ENCODE measurements at places on chromosomes 12 and 14.

DNA sequence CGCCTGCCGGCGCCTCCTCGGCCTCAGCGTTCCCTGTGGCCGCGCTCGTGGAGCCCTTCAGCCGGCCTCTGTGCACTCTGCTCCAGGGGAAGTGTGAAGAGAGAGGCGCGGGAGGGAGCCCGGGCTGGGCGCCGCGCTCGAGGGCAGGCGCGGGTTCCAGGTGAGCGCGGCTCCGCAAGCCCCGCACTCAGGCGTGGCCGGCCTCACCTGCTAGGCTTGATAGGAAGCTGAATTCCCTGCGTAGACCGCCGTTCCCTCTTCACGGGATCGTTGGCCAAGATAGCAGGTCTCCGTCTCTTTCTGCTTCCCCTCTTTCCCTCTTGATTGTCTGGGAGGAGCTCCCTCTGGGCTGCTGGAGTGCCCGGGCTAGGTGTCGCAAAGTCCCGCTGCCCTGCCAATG lies 89.7 kb downstream of the ASCL4 start:
- DNase-seq, result no peak

DNA sequence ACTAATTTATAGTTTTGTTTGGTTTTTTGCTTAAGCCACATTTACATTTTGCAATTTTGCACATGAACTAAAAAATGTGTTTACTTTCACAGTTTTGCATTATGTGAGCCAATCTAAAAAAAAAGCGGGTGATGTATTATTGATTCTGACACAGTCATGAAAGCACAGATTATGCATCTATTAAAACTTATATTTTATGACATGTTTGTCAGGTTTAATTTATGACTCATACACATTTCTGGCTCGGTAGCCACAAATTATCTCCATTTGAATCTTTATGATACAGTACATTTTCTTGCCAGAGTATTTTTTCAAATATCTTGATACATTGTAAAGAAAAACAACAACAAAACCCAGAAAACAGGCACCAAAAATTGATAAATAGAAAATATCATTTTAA lies 280.4 kb upstream of the GRIP1 start:
- DNase-seq, result no peak

- DNase-seq, result no peak
These were observed 1.8 kb upstream of the DNAAF2 start for GRCh38 chr14:49636866-49637265.

GRCh38 chr12:21384261-21384660 lies 11.6 kb downstream of the IAPP start:
- no peak for DNase-seq

GRCh38 chr12:50562520-50563433 lies 58.0 kb downstream of the DIP2B start:
- no peak for DNase-seq

- DNase-seq, result no peak
These were observed 39.3 kb upstream of the SSTR1 start for GRCh38 chr14:38168416-38168815.

- no peak for DNase-seq
These were observed 26.5 kb upstream of the BCAT1 start for GRCh38 chr12:24975425-24975824.

DNA sequence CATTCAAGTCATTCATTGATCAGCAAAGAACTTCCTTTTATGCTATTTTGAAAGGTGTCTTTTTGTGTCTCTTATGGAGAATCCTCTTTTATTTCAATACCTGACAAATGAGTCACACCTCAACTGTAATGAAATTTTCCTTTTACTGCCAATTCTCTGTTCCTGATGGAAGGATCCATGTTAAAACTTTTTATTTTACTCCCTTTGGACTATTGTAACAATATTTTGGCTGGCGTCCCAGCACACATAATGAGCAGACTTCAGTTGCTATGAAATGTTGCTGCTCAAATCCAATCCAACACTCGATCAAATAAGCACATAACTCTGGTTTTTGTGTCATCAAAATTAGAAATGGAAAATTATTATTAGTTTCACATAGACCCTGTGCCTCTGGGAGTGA lies 21.9 kb upstream of the SLC15A5 start:
- DNase-seq, result no peak

GRCh38 chr12:121560392-121561008 lies 20.3 kb downstream of the KDM2B start:
- DNase-seq, result no peak

DNA sequence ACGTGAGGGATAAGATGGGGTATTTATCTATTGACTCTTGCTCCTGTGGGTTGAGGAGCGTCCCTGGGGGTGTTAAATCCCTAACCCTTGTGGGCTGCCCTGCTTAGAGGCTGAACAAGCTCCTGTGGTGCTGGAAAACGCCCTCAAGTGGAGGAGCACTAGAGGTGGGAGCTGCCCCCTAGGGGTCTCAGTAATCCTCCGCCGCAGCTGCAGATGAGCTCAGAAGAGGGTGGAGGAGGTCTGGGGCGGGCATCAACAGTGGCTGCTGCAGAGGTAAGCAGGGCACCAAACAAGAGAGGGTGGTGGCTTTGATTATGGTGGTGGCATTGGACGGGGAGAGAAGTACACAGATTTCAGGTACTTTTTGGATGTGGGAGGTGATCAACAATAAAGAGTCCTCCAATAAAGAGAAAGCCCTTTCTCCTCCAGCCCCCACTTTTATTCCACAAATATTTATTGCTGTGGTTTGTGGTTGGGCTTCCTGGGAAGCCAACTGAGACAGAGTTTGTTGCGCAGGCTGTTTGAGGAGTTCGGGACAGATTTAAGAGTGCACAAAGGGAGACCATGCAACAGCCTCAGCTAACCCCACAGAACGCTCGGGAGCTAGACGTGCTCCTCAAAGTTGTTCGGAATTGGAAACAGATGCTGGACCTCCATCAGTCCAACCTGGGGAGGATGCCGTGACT lies 179.9 kb downstream of the ADCK1 start:
- DNase-seq, result no peak

- DNase-seq, result no peak
These were observed 43.7 kb upstream of the HECTD1 start for GRCh38 chr14:31251028-31251958.

- no peak for DNase-seq
These were observed 31.3 kb downstream of the HECTD4 start for GRCh38 chr12:112350593-112351592.

DNA sequence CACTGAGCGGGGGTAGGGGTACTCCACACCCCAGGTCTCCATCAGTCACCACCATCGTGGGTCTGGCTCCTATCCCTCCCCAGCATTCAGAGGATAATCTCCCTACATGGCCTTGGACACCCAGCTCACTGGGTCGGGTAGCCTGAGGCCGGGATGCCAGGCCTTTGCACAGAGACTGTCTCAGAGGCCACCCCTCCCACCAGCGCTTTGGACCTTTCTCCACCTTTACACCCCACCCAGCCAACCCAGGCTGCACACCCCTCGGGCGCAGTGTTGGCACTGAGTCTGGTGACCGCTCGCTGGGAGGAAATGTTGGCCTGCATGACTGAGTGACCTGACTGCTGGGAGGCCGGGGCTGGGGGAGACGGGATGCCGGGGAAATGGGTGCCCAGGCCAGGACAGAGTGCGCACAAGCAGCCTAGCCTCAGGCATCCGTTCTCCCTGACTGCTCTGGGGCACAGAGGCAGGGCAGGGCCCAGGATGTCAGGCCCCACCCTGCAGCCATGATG lies 10.6 kb upstream of the LBHD2 start:
- no peak for DNase-seq

DNA sequence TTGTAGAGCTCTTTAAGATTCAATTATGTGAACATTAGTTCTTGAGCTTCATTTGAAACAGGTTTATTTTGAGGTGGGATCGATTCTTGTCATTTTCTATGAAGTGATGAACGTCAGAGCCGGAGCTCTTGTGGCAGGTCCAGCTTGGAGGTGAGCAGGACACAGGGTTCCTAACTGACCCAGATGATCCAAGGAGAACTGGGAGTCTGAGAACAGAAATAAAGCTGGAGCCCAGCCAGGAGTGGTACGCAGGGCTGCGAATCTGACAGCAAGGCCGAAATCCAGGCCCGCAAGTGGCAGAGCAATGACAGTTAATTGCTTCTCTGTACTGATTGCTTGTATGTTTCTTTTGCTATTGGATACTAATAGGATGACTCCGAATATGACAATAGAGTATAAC lies 46.5 kb downstream of the EML1 start:
- no peak for DNase-seq

GRCh38 chr12:49549735-49550692 lies 11.2 kb downstream of the KCNH3 start:
- DNase-seq, result no peak

DNA sequence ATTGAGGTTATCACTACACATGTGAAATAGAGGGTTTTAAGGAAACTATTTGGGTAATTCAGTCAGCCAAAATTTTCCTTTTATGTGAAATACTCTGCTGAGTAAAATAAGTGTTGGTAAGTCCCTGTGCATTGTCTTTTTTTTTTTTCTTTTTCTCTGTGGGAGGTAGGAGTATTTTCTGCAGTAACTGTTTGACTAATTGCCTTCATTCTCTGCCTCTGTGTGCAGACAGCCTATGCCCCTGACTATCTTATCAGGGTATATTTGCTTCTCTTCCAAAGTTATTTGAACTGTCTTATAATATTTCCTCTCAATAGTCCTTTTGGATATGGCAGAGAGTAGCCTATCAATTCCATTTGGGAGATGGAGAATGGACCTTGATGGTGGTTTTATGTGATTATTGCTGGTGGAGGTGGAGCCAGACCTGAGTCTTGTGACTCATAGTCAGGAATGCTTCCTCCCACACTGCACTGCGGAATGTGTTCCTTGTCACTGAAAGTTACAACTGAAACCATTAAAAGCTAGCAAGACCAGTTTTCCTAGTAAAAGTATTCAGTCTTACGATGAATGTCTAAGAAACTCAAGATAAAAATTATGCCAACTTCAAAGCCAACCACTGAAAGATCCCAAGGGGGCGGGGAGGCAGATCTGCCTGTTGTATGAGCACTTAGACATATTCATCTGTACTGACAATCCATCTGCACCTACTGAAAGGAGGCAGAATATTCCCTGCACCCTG lies 40.9 kb upstream of the STXBP6 start:
- no peak for DNase-seq

- no peak for DNase-seq
These were observed 1.3 kb upstream of the MAP3K9 start for GRCh38 chr14:70810621-70811020.

DNA sequence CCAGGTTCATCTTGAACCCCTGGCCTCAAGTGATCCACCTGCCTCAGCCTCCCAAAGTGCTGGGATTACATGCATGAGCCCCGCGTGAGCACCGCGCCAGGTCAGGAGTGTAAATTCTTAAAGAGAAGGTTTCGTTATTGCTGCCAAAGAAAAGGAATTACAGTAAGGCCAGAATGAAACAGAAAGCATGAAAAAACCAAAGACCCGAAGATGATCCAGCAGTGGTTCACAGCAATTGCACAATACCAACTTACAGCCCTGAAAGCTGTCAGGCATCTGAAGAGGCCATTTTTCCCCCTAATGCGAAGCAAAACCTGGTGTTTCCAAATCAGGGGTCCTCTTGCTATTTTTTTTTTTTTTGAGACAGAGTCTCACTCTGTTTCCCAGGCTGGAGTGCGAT lies 10.3 kb downstream of the RBM23 start:
- no peak for DNase-seq

GRCh38 chr12:22101749-22102243 lies 55.8 kb downstream of the CMAS start:
- DNase-seq, result no peak

- DNase-seq, result no peak
These were observed at the start of gene SLCO1B3 for GRCh38 chr12:20810487-20810886. Gene SLCO1B3, plus strand, starts transcription at chr12:20810705. Its CDS starts 5,034 bp downstream, at chr12:20815739.

GRCh38 chr12:77299910-77300669 lies 234.7 kb upstream of the E2F7 start:
- DNase-seq, result no peak

Data from stimulated activated CD8-positive, alpha-beta memory T cell treated with anti-CD3 and anti-CD28 coated beads, Interleukin-4, amount 100 ng/mL, for 1 hour (primary cell).